ENCODE measurements at places on chromosomes 4 and X. TPM values are rescaled to one million over a fixed set of nuclear protein-coding genes. Genes with fewer than 3 reads are reported as not detected.
A peak's percentile ranks its signal among the peaks of the same experiment; 100 is the strongest.

- no peaks in the 10 kb centered on the region for H3K4me1 ChIP-seq
- no peak overlapping the region for H3K4me3 ChIP-seq
- DNase-seq = no peak
- H3K36me3 ChIP-seq = no peaks in the 10 kb centered on the region
- H3K27me3 ChIP-seq = no peaks in the 10 kb centered on the region
- H3K27ac ChIP-seq = no peak overlapping the region
Measured at GRCh38 chr4:84145176-84145575, 353.9 kb downstream of the NKX6-1 start.

DNA sequence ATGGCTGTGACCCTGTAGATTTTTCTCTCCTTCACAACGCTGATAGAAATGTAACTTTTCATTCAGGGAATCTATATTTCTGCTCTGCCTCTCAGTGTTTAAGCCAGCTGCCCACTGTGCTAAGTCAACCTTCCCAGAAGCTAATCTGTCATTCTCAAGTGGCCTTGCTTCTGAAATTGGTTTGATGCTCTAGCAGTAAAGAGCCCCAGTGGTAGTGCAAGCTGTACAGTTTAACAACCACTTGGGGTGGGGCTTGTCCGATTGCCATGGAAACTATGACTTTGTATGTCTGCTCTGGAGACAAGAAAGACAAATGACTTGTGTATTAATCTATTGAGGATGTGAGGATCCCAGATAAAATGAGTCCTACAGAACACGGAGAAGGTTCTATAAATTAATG is 620.9 kb upstream of the GALNT7 start:
- H3K27me3 ChIP-seq = no peaks in the 10 kb centered on the region
- no peaks in the 10 kb centered on the region for H3K36me3 ChIP-seq
- no peak overlapping the region for H3K27ac ChIP-seq
- no peaks in the 10 kb centered on the region for H3K4me1 ChIP-seq

DNA sequence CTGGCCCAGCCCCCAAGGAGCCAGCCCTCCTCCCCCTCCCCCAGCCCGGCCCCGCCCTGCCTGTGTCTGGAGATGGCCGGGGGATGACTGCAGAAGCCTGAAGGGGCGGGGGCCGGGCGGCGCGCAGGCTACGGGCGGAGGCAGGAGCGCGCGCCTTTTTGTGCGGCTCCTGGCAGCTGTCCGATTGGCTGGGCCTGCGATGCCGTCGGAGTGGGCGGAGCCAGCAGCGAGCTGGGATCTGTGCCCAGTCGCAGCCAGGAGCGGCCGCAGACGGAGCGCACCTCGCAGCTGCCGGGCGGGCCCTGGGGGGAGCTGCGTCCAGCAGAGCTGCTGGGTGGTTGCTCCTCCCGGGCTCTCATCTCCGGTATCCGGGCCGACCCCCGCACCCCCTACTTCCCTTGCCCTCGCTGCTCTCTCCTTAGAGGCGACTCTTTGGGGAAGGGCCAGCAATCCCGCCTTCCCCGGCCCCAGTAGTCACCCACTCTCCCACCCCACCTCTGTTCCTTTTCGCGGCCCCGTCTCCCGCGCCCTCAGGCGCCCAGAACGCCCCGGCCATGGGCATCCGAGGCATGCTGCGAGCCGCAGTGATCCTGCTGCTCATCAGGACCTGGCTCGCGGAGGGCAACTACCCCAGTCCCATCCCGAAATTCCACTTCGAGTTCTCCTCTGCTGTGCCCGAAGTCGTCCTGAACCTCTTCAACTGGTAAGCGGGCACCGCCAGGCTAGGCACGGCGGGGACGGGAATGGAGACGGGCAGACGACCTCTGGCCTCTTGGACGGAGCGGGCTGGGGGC is at the start of gene GABRQ:
Gene GABRQ (plus strand): TSS at position 247 of the 794 bp plus-strand sequence. CDS start 308 bp downstream, at position 555.
- no peaks in the 10 kb centered on the region for H3K4me1 ChIP-seq
- H3K27me3 ChIP-seq = peaks cover 34% of the 10 kb centered on the region
- DNase-seq = peak; percentile 49
- H3K4me3 ChIP-seq = no peak within 1 kb of the TSS

- H3K4me1 ChIP-seq = no peaks in the 10 kb centered on the region
- H3K27ac ChIP-seq = no peak overlapping the region
- H3K27me3 ChIP-seq = no peaks in the 10 kb centered on the region
- no peak for DNase-seq
- H3K4me3 ChIP-seq = no peak overlapping the region
- no peaks in the 10 kb centered on the region for H3K36me3 ChIP-seq
Measured at GRCh38 chr4:108852691-108853090, 89.8 kb upstream of the ETNPPL start.

DNA sequence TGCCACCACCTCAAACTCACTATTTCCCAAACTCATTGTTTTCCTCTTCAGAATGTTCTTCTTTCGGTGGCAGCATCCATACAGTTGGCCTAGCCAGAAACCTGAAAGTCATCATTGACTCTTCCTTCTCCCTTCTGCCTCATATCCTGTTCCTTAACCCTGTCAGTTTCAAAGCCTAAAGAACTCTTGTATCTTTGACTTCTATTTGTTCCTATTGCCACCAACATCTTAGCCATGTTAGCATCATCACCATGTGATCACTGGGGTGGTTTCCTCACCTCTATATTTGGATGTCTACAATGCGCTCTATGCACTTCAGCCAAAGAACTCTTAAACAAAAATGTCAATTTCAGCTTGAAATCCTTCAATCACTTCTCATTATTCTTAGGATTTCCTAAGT is 29.0 kb downstream of the DDX60L start:
- no peaks in the 10 kb centered on the region for H3K36me3 ChIP-seq
- H3K4me1 ChIP-seq = no peaks in the 10 kb centered on the region
- DNase-seq = no peak
- no peak overlapping the region for H3K27ac ChIP-seq
- H3K27me3 ChIP-seq = no peaks in the 10 kb centered on the region

GRCh38 chr4:35105486-35105885 is 1138.8 kb downstream of the ARAP2 start:
- H3K27ac ChIP-seq = no peak overlapping the region
- H3K36me3 ChIP-seq = no peaks in the 10 kb centered on the region
- H3K27me3 ChIP-seq = no peaks in the 10 kb centered on the region
- DNase-seq = no peak

GRCh38 chrX:6891404-6891803 is 256.1 kb upstream of the STS start:
- H3K36me3 ChIP-seq = no peaks in the 10 kb centered on the region
- no peak overlapping the region for H3K4me3 ChIP-seq
- no peaks in the 10 kb centered on the region for H3K4me1 ChIP-seq
- no peak overlapping the region for H3K27ac ChIP-seq
- no peaks in the 10 kb centered on the region for H3K27me3 ChIP-seq

DNA sequence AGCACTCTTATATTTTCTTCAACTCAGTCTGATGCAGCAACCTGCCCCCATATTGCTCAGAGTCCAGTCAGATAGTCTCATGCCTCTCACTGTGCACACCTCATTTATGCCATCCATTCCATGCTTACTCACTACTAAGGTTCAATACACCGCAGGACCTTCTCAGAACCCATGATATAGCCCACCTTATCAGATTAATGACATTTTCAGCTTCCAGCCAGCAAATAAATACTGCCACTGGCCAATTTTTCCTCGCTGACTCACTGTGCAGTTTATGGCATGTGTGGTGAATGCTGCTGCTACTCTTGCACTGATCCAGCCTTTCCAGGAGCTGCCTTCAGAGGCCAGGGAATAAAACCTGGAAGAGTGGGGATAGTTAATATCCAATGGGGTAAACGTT is 380.6 kb upstream of the SPOCK3 start:
- H3K36me3 ChIP-seq = no peaks in the 10 kb centered on the region
- DNase-seq = no peak
- H3K4me3 ChIP-seq = no peak overlapping the region
- H3K4me1 ChIP-seq = no peaks in the 10 kb centered on the region
- no peak overlapping the region for H3K27ac ChIP-seq
- H3K27me3 ChIP-seq = no peaks in the 10 kb centered on the region

DNA sequence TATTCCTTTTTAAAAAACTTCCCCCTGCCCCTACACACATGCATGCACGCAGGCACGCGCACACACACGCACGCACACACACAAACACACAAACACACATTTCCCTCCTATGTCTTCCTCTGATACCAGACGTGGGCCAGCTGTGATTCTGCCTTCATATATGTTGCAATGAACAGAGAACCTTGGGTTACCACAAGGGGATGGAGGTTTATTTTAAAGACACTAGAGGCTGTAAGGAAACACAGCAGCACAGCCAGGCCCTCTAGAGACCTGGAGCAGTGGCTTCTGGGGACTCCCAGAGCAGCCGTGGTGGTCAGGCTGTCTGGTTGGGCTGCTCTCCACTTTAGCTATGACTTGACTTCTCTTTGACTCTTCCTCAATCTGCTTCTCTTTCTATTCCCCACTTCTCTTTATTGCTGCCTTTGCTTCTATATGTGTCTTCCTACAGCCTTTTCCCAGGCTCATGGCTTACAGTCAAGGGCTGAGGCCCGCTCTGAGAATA is 3.2 kb upstream of the TLR10 start:
- DNase-seq = peak; percentile 37
- no peaks in the 10 kb centered on the region for H3K27me3 ChIP-seq
- no peak overlapping the region for H3K27ac ChIP-seq
- H3K4me3 ChIP-seq = no peak overlapping the region

- peak; percentile 52 for DNase-seq
- H3K4me1 ChIP-seq = peaks cover 9% of the 10 kb centered on the region
- no peak overlapping the region for H3K27ac ChIP-seq
- H3K27me3 ChIP-seq = no peaks in the 10 kb centered on the region
Measured at GRCh38 chr4:83267121-83267829, 17.3 kb downstream of the COQ2 start.

DNA sequence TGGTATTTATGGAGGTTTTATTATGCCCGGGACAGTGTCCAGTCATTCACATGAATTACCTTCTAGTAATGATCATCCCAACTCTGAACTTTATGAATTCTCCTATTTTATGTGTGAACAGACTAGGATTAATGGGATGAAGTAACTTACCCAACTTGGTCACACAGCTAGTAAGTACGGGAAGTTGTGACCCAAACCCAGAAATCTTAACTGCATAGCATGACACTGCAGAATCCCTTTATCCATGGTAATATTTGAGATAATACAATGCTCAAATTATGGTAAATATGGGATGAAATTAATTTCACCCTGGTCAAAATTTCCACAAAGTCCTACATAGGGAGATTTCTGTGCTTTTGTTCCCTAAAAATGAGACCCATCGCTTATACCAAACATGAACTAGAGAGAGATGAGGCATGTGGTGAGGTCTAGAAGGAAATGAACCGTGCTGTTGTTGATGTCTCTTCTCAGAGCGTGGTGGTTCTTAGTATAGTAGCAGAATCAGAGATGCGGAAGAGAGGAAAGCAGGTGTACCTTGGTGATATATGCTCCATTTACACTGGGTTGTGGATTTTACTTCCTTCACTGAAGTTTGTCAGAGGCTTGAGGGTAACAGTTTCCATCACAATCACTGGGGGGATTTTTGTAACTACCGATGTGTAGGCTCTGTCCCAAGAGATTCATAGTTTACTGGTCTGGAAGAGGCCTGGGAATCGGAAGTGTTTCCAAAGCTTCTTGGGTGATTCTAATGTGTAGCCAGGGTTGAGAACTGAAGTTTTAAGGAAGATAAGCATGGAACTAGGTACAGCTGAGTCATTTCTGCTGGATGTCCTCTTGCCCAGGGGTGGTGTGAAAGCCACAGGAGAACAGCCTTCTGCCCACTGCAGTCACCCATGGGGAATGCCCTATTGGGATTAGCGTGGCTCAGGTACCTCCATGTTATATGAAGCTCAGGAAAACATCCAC is 30.2 kb upstream of the FAM9C start:
- H3K4me1 ChIP-seq = peaks cover 7% of the 10 kb centered on the region
- H3K27ac ChIP-seq = no peak overlapping the region
- H3K4me3 ChIP-seq = no peak overlapping the region
- H3K36me3 ChIP-seq = no peaks in the 10 kb centered on the region
- no peak for DNase-seq

DNA sequence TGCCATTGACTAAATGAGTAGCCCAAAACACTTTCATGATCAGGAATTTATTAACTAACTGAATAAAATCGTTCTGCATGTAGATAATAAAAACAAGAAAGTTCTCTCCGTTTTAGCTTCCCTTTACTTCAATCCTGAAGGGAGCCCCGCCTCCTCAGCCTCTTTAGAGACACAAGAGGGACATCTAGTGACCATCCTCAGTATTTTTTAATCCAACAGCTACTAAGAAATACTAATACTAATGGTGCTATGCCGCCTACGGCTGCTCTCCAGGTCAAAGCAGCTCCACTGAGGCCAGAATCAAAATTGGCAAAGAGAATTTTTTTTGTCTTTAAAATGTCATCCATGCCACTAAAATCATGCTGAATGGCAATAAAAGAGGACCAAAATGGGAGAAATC is 3.2 kb upstream of the PCDH19 start:
- peak; percentile 56 for DNase-seq
- H3K4me1 ChIP-seq = peaks cover 3% of the 10 kb centered on the region
- no peaks in the 10 kb centered on the region for H3K36me3 ChIP-seq
- no peak overlapping the region for H3K27ac ChIP-seq

DNA sequence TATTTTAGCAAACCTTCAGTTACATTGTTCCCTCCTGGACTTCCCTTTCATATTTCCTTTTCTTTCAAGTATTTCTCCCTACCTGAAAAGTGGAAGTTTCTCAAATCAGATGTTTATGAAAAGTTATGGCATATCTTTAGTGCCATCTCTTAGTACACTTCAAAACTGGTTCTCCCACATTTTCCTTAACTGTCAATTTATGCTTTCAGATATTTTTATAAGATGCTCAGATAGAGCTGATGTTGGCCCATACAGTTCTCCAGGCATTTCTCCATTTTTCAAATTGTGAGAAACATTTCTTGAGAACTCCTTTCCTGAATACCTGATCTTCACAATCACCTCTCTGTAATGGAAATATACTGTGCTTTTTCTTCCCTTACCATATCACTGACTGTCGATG is 32.5 kb upstream of the AP1AR start:
- H3K4me3 ChIP-seq = no peak overlapping the region
- no peaks in the 10 kb centered on the region for H3K27me3 ChIP-seq
- DNase-seq = no peak
- H3K27ac ChIP-seq = no peak overlapping the region
- no peaks in the 10 kb centered on the region for H3K4me1 ChIP-seq
- H3K36me3 ChIP-seq = no peaks in the 10 kb centered on the region

GRCh38 chr4:16136827-16137226 is 53.0 kb upstream of the PROM1 start:
- H3K27me3 ChIP-seq = peaks cover 3% of the 10 kb centered on the region
- no peak for DNase-seq
- H3K27ac ChIP-seq = no peak overlapping the region
- no peaks in the 10 kb centered on the region for H3K4me1 ChIP-seq
- H3K36me3 ChIP-seq = no peaks in the 10 kb centered on the region
- H3K4me3 ChIP-seq = no peak overlapping the region

DNA sequence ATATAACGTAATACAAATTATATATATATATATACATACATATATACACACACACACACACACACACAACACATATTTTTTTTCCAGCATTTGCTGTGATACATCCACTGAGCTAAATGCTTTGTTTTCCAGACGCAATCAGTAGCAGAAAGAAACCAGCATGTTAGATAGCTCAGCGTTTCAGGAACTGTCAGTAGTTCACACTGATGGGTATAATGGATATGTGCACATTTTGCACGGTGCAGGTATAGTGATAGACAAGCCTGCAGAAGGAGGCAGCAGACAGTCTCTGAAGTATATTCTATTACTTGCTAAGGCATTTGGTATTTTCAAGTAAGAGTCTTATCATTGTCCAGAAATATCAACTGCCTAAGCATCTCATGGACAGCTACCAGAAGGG is 741.6 kb upstream of the HS3ST1 start:
- no peak overlapping the region for H3K4me3 ChIP-seq
- no peaks in the 10 kb centered on the region for H3K27me3 ChIP-seq
- H3K4me1 ChIP-seq = no peaks in the 10 kb centered on the region
- no peak for DNase-seq

Gene TMEM144
- total RNA-seq = 18.4 TPM

Data from adrenal gland (tissue), 19 donors.